NCI-H460 (cell line): ENCODE measurements at places on chromosomes 11 and 22. TPM values are rescaled to one million over a fixed set of nuclear protein-coding genes. Genes with fewer than 3 reads are reported as not detected.

UPK3A gene
- total RNA-seq: not detected in 2 replicates

SMIM38 gene
- 0.05 TPM in 1 of 2 replicates, not detected in the other for total RNA-seq

- DNase-seq: no peak
Measured at GRCh38 chr11:126815111-126815510, 185.5 kb downstream of the KIRREL3 start.

DNA sequence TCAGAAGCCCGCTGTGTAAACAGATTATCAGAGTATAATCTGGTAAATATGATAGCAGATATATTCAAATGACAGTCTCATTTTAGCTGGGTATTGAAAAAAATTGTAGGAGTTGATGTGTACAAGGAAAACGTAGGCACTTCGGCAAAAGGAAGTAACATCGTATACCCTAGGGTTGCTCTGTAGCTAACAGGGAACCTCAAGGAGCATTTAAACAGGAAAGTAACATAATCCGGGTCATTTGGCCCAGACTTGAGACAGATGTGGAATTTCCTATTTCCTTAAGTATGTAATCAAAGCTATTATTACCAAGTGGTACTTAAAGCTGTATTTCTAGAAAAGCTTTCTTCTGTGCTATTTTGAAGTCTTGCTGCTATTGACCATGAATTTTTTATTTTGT is 215.6 kb downstream of the DDX10 start:
- DNase-seq: no peak
